ENCODE measurements at places on chromosomes 1 and 21.

DNA sequence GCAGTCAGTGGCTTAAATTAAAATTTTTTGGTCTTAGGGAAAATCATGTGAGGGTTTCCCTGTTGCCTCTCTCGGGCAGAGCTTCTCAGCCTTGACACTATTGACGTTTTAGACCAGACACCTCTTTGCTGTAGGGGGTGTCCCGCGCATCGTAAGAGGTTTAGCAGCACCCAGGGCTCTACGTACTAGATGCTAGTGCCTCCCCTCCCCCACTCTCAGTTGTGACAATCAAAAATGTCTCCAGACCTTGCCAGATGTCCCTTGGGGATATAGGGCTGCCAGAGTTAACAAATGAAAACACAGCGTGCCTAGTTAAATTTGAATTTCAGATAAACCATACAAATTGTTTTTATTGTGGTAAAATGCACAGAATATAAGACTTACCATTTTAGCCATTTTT is 293.3 kb downstream of the DISC1 start:
- no peak for DNase-seq

DNA sequence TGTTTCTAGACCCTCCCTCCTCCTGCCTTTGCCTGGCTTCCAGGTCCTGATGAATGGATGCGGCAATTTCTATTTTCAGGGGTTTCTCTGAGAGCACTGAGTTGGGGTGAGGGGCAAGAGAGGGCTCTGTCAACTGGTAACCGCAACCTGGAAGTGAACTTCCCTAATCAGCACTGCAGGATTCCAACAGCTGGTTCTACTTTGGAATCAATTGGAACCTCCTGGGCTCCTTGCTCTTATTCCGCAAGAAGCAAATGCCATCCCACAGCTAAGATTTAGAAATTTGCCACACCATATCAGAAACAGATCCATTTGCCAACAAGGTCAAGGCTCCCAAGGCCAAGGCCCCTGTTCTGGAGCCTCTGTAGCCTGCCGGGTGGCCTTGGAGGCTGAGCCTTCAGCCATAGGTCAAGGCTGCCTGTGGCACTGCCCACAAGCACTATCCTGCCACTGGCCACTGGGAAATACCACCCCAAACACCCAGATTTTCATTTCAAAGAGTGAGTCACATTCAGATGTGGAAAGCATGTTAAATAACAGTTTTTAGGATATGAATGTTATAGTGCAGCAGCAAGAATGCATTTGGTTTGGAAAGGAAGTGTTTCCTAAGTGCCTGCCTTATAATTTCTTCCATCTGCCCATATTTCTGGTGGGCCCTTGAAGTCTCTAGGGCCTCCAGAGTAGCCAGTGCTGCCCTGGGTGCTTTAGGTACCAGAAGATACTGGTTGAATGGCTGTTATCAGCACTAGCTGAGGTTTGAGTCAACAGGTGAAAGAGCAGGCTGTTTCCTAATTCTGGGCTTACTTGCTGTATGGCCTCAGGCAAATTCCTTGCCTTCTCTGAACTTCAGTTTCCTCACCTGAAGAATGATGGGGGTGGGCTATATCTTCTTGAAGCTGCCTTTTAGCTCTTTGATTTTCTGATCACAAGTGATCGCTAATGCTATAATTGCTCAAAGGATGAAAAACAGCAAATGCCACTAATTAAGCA is 56.3 kb upstream of the JUN start:
- DNase-seq = no peak

GRCh38 chr1:166470441-166470840 is 303.6 kb upstream of the FAM78B start:
- DNase-seq = no peak

GRCh38 chr1:53685272-53686051 is 53.5 kb downstream of the GLIS1 start:
- DNase-seq = no peak

GRCh38 chr1:28132171-28133167 is 44.0 kb downstream of the PTAFR start:
- DNase-seq = no peak

DNA sequence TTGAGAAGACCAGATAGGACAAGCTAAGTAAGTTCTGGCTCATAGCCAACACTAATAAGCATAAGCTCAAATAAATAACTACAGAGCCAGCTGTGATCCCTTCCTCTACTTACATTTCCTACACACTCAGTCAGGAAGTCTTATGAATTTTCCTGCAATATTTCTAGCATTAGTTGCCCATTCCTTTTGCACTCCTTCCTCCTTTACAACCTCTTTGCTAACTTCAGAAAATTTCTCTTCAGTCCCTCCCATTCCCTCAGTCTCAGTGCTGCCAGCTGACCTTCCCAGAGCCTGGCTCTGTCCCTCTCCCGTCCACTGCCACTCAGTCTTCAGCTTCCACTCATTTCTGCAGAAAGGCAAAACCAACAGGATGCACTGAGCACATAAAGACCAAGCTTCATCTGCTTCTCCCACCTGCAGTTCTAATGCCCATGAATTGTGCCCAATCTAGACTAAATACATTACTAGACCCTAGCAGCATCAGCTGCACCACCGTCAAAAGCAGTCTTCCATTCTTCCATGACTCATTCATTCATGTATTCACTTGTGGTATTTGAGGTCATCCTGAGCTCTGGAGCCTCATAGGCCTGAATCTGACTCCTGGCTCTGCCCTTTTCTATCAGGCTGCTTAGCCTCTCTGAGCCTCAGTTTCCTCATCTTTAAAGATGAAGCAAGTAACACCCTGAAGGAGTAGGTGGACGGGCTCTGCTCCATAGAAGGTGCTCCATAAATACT is 54.6 kb upstream of the SIPA1L2 start:
- DNase-seq = no peak

DNA sequence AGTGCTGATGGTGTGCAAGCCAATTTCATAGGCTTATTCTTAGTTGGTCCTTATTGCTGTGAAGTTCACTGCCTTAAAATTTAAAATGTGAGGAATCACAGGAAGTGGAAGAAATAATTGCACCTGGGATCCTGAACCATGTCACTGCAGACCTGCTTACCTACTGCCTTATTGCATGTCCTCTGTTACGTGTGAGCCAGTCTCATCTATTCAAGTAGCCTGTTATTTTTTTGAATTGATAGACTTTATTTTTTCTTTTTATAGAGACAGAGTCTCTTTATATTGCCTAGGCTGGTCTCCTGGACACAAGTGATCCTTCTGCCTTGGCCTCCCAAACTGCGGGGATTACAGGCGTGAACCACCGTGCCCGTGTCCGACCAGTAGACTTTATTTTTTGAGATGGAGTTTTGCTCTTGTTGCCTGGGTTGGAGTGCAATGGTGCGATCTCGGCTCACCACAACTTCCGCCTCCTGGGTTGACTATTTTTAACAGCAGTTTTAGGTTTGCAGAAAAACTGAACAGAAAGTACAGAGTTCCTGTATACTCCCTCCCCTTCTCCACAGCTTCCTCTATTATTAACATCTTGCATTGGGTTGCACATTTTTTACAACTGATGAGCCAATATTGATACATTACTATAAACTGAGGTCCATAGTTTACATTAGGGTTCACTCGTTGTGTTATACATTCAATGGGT is 14.0 kb upstream of the DISC1 start:
- DNase-seq = peak; percentile 62

All from KG1 (cell line).